ENCODE measurements at places on chromosomes 6 and 20.

- no peak for DNase-seq
Measured at GRCh38 chr6:89239338-89239737, 22.2 kb upstream of the GABRR1 start.

GRCh38 chr6:144768551-144769075 is 483.5 kb downstream of the UTRN start:
- no peak for DNase-seq

- no peak for DNase-seq
Measured at GRCh38 chr6:111727041-111727440, 121.4 kb upstream of the TRAF3IP2 start.

DNA sequence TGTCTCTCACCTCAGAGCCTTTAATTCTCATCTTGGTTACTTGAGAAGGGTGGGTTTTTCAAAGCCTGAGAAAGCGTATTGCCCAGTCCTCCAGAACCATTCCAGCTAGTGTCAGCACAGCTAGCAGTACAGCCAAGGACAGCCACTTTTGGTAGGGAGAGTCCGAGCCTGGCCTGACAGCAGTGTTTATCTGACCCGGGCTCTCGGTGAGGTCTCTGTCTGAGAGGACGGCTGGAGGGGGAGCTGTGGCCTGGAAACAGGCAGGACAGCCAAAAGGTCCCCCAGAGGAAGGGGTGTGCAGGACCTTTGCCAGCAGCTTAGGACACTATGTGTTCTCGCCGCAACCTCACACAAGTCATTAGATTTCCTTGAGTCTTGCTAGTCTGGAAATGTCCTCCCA is 38.8 kb downstream of the LYRM2 start:
- DNase-seq, result no peak

DNA sequence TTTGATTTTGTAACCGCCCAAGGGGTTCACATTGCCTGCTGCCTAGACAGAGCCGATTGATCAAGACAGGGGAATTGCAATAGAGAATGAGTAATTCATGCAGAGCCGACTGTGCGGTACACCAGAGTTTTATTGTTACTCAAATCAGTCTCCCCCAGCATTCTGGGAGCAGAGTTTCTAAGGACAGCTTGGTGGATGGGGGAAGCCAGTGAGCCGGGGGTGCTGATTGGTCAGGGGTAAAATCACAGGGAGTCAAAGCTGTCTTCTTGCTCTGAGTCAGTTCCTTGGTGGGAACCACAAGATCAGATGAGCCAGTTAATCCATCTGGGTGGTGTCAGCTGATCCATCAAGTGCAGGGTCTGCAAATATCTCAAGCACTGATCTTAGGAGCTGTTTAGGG is 60.0 kb upstream of the EZR start:
- no peak for DNase-seq

DNA sequence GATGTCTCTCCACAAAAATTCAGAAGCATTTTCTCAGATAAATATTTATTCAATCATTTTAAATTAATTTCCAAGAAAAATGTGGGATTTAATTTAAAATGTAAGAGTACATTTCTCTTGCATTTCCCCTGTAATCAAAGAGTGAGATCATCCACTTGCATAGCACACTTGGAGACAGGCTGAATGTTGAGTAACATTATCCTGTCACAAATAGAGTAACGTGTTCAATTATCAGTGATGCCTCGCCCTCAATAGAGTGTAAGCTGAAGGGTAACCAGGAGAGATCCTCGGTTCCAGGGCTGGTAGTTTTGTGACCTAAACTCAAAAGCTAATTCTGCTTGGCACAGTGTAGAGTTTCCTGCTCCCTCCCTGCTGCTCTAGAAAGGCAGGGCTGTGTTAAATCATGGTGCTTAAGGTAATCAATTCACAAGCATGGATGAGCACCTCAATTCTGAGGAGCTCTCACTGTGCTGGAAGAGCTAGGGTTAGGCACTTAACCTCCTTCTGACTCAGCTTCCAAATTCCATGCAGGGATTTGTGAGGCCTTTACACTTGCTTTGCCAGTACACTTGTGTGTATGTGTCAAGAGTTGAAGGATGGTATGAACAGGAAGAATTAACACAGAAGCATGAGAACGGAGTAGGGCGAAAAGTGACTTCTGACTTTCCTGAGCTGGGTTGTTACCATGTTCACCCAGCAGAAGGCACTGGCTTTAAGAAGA is 56.6 kb downstream of the MMUT start:
- DNase-seq, result no peak

GRCh38 chr20:43294031-43294430 is 104.3 kb upstream of the PTPRT start:
- no peak for DNase-seq

DNA sequence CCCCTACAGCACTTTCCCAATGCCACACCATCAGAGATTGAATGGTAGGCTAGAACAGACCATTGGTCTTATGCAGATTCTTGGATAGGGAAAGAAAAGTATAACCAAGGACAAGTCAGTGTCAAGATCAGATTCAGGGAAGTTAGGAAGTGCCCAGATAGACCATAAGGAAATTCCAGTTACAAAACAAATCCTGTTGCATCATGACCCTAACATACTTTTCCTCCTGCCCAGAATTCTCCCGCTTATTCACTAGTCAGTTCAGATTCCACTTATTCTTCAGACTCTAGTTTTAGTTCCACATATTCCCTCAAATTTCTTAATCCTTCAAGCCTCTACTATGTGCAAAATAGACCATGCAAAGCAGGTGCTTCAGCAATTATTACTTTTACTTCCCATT is 20.7 kb downstream of the METTL24 start:
- no peak for DNase-seq

DNA sequence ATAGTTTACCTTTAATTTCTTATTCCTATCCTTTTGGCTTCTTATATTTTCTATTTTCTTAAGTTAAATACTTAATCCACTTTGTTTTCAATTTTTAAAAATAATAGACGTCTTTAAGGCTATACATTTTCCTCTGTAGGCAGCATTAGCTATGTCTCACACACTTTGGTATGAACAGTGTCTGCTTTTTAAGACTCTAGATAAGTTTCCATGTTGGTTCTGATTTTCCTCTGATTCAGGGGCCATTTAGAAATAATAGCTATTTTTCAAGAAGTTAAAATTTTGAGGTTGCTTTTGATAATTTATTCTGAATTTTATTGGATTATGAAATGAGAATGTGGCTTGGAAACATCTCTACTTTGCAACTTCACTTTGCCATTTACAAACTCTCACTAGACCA is 54.3 kb upstream of the PTGIS start:
- DNase-seq, result no peak

- DNase-seq, result no peak
Measured at GRCh38 chr6:72861059-72861458, 239.2 kb downstream of the KCNQ5 start.

DNA sequence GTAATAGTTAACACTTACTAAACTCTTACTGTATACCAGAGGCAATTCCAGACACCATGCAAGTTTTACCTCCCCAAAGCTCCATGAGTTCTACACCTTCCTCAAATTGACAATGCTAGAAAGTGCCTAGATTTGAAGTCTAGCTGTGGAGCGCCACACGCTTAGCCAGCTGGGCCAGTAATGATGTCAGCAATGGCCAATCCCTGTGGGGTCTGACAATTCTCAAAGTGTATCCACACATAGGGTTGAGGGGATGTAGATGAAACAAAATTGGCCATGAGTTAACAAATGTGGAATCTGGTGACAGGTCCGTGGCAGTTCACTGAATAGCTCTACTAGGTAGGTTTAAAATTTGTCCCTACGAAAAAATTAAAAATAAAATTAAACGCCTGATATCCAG is 1.3 kb downstream of the ZNF343 start:
- no peak for DNase-seq

DNA sequence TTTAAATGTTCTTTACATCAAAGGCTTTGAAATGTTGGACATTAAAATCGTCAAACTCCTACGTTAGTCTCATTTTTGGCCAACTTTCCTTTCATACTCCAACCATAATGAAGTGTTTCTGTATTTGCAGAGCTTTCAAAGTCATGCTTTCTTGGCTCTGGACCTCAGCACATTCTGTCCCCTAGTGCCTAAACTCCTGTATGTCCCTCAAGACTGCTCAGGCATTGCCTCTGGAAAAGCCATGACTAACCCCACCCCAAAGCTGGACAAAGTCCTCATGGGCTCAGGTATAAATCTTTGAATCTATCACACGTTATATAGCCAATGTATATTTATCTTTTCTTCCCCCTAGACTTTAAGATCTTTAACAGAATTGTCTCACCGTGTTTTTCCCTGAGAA is 18.9 kb downstream of the IFNGR1 start:
- DNase-seq, result no peak

- DNase-seq, result no peak
Measured at GRCh38 chr6:151100326-151100725, 139.4 kb upstream of the AKAP12 start.

DNA sequence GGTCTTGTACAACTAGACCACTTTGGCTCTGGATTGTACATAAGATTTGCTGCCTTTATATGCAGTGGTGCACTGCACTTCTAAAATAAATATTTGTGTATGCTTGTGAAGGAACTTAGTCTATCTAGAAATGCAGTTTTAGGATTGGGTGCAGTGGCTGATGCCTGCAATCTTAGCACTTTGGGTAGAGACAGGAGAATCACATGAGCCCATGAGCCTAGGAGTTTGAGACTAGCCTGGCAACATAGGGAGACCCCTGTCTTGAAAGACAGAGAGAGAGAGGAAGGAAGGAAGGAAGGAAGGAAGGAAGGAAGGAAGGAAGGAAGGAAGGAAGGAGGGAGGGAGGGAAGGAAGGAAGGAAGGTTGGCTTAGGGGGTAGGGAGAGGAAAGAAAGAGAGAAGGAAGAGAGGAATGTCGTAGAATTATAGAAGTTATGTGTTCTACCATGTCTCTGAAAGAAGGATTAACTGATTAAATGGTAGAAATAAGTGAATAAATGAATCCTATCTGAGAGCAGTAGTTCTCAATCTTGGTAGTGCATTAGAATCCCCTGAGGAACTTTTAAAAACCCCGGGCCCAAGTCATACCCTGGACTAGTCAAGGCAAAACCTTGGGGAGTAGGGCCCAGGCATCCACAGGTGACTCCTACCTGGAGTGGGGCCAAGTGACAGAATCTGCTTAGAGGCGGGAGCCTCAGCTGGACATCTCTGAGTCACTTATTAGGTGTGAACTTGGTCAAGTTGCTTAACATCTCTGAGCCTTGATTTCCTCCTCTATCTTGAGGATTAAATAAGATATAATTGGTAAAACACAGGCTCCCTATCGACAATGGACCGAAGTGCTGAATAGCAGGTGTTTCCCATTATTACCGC is 130.3 kb downstream of the ZNF217 start:
- DNase-seq, result no peak

DNA sequence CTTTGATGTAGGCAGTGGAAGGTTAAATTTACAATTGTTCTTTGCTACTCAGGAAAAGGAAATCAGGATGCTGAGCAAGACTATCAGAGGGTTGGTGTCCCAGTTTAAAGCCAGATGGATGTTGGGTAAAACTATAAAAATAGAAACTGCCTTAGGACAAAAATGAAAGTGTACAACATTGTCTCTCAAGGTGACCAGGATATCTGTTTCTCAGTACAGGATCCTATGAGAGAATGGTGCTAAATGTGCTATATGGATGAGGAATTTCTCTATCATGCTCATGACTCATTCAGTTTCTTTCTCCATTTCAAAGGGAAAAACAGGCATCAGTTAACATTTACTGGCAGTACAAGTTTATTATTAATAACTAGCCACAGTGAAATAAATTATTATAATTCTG is 534.2 kb upstream of the GJE1 start:
- DNase-seq, result no peak

- DNase-seq, result no peak
Measured at GRCh38 chr20:40470445-40471260, 218.4 kb downstream of the MAFB start.

GRCh38 chr20:42051921-42052320 is 433.7 kb upstream of the CHD6 start:
- DNase-seq, result no peak

DNA sequence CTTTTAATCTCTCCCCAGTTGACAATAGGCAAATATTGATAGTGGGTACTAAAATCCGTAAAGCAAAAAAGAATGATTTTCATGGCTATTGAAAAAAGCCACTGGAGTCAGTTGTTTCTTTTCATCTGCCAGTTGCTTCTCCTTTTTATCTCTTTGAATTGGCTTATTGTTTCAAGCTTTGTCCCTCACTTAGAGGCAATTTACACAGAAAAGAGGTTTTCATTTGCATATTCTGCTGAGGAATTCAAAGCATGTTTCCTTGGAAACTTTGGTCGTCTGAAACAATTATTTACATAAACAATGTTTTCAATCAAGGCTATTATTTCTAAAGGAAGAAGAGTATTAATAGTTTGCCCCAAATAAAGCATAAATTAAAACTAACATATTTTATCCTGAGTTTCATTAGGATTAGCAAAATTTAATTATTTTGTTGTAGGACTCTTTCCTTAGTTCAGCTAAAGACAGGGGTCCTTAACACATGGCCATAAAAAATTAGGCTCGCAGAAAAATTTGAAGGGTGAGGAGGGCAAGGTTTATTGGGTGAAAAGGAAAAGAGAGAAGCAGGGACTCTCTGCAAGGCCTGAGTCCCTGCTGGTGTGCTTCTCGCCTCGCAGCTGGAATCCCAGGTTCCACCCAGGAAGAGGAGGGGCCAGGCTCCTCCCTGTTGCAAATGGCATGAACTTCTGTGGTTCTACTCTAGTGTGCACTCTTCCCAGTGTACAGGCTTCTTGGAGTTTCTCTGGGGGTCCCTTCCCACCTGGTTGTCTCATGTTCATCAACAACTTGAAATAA is 138.8 kb upstream of the LAMA2 start:
- DNase-seq, result no peak

DNA sequence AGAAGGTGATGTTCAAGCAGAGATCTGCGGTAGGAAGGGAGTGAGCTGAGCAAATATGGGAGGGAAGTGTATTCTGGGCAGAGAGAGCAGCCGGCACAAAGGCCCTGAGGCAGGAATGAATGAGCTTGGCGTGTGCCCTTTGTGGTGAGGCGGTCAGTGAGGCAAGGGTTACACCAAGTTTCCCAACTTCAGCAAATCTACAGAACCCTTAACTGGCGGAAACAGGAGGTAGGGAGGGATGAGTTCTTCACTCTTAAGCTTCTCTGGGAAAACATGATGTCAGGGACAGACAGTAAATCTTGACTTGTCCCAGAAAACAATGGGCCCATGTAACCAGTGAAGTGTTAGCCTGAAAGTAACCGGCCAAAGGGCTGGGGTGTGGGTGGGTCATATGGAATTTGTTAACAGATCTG is 97.1 kb upstream of the PTPN1 start:
- no peak for DNase-seq

Measured in GM18507 (cell line).